Pancreas (tissue), 10 donors: ENCODE measurements at places on chromosomes 11 and 22. TPM values are rescaled to one million over a fixed set of nuclear protein-coding genes. Genes with fewer than 3 reads are reported as not detected.

- DNase-seq, result no peak
These were observed 23.3 kb upstream of the LRRC32 start for GRCh38 chr11:76693806-76694205.

GRCh38 chr11:43541993-43542392 is 138.5 kb upstream of the HSD17B12 start:
- no peak for DNase-seq

DNA sequence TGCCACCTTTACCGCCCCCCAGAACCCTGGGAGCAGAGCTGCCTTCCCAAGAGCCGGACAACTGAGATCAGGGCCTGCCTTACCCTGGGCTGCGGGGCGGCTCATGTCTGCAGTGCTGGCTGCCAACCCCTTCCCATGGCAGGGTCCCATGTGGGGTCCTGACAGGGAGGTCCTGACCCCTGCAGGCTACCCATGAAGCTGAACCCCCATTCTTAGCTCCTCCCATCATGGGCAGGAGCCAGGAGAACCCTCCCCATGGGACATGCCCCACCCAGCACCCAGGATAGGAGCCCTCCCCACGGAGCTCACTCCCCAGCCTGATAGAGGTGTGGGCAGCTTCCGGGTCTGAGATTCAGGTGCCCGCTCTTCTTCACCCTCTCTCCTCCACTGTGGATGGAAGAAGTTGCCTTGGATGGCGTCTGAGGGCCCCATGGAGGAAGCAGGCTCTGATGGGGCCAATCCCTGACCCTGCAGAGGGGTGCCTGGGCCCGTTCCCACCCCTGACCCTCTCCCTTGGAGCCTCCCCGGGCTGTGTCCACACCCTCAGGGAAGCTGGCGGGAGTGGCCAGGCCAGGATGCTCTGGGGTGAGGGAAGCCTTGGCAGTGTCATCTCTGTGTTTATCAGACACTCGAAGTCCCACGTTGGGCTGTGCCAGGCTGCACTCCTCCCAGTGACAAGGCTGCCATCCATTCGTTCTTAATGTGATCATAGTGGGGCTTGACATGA is 1508.2 kb downstream of the BRD1 start:
- DNase-seq, result no peak

BCO2 gene
- total RNA-seq, result 1.8 TPM

- peak; percentile 87 for DNase-seq
These were observed 13.8 kb downstream of the PHLDB1 start for GRCh38 chr11:118621071-118621783.

DNA sequence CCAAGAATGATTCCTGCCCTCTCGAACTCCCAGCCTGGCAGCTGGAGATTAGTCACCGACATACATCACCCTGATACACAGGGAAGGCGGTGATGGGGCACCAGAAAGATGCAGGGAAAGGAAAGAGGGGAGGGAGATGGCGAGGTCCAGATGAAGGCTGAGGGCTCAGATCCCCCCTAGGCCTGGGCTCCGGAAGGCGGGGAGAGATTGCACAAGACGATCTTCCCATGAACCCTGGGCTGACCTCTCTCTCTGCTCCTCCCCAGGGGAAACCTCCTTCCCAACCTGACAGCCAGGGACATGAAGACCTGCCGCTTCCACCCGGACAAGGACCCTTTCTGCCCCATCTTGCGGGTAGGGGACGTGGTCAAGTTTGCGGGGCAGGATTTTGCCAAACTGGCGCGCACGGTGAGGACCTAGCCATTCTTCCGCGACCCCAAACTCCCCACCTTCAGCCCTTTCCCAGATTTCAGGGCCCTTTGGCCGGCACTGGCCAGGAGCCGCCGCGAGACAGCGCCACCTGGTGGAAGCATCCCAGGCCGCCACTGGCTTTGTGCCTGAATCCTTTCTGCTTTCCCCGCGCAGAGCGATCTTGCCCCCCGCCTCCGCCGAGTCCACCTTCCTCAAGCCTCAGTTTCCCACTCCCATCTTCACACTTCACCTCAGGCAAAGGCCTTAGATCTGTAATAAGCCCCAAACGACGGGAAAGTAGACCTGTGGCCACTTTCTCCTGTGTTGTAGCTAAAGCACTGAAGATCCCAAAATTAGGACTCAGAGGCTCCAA is 11.5 kb downstream of the P2RX3 start:
- DNase-seq, result peak; percentile 93

DNA sequence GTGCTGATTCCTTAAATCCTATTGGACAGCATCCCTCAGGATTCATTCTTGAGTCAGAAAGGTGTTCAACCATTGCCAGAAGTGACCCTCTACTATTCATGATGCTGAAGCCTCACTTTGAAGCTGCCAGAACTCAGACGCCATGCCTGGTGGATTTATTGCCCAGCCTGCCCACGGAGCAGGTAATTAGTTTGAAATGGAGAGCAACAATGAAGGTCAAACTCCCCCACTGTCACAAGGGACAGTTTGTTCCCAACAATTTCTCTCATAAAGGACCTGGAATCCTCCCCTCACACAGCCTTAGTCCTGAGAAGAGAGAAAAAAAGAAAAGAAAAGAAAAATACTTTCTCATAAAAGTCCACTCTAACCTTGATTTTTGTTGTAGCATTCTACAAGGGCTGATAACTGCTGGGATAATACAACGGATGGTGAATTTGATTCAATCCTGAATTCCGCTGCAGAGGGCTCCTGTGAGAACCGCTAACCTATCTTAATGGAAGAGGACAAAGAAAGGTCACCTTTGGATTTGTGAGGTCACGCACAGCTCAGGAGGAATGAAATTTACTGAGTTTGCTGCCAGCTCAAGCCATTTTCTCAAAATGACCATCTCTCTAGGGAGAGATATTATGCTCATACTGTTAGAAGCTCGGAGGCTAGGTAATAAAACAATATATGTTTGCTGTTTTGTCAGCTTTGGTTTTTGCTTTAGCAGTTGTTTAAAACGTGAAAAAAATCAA is 161.6 kb upstream of the SYN3 start:
- no peak for DNase-seq

EXPH5 gene
- 4.1 TPM for total RNA-seq

DNA sequence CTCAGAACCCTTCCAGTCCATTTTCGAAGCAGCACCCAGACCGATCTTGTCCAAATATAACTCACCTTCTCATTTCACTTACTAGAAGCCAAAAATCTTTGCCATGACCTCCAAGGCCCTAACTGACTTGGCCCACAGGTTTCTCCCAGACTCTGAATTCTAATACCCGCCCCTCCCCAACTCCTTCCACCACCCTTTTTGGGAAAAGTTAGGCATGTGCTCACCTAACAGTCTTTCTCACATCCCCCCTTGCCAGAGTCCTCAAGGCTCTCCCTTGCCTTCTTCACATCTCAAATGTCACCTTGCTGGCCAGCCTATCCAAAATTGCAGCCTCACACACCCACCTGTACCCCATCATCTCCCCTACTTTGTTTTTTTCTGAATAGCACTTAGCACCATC is 369.3 kb downstream of the NXPE2 start:
- no peak for DNase-seq

GRCh38 chr11:34505874-34506273 is 7.7 kb downstream of the ELF5 start:
- no peak for DNase-seq

DNA sequence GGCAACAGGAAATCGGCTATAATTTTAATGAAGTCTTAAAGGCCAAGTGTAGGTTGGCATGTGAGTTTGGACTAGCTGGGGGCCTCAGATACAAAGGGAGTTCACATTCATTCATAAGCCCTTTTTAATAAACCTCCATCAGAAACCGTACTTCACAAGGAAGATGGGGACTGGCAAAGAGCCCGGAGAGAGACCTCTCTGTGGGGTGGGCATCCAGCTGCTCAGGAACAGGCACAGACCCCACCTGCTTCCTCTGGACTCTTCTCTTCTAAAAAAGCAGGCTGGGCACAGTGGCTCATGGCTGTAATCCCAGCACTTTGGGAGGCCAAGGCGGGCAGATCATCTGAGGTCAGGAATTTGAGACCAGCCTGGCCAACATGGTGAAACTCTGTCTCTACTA is 3.9 kb upstream of the ARFGAP3 start:
- peak; percentile 18 for DNase-seq

CST6 gene
- total RNA-seq, result not detected
